ENCODE measurements at places on chromosomes 16 and 17.

GRCh38 chr17:1785930-1786329, 24.1 kb downstream of the SERPINF1 start:
- DNase-seq = no peak

DNA sequence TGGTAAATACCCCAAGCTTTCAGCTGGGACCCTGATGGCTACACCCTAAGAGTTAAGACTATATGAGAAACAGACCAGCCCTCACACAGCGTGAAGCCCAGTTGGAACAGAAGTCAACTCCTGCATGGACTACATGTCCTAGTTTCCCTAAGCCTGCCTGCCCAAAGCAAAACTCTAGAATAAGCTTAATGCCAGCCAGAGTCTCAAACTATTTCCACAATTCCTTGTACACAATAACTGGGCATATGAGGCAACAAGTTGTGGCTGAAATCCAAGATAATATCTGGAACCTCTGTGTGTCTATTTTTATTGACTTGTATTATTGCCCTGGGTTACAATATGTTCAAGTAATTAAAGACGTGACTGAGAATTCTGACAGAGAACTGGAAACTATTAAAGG, 19.4 kb downstream of the MYH10 start:
- DNase-seq = no peak

DNA sequence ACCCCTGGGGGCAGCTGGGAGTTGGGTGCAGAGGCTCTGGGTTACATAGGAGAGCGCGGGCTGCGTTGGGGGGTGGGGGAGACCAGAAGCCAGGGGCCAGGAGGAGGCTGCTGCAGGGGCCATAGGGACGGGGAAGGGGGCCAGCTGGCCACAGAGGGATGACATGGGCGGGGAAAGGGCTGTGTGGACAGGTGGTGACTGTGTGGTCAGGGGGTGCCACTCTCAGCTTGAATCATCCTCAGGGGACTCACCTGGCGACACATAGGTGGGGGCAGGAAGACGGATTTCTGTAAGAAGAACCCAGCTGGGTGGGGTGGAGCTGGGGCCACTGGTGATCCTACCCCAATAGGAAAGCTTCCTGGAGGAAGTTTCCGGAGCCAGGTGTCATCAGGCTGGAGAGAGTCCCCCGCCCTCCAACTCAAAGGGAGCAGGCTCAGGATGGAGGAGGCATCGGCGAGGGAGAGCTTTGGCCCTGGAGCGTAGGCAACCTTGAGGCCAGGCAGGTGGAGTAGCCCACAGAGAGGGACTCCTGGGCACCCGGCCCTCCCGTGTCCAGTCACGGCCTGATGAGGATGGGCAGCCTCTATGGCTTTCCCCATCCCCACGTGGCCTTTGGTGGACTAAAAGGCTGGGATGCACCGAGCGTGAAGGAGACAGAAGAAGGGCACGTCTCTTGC, 1.2 kb downstream of the TRPV3 start:
- no peak for DNase-seq

- DNase-seq = no peak
These were observed 49.2 kb downstream of the IRF8 start for GRCh38 chr16:85948138-85948509.

DNA sequence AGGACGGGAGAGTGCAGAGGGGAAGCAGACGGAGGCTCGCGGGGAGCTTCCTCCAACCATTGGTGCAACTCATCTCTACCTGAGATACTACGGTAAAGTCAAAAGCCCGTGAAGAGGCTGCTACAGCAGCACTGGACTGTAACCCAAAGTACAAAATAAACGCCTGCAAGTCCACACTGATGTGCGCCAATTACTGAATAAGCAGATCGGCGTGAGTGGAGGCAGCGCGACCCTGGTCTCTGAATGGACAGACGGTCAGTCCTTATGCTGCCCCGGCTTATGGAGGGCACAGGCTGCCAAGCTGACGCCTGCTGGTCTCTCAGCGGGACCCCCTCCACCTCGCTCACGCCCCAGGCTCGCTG, 58.5 kb downstream of the LMF1 start:
- DNase-seq = no peak

DNA sequence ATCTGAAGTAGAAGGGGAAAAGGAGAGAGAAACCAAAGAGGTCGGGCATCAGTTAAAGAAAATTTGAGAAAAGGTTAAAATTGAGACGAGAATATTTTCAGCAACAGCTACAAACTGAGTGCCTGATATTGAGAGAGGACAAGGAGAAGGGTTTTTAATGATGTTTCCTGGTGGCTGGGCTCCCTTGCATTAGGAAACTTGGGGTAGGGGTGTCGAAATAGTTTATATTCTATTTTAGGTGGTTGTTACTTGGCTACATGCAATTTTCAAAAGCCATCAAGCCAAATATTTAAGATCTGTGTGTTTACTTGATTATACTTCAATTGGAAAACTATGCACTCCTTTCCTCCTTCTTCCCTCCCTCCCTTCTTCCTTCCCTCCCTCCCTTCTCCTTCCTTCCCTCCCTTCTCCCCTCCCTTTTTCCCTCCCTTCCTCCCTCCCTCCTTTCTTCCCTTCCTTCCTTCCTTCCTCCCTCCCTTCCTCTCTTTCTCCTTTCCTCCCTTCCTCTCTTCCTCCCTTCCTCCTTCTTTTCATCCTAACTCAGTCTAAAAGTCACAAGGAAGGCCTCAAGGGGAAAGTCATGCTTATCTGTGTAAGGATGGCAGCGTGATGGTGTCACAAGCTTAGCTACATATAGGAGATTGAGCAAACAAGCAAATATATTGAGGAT, 1.8 kb upstream of the APOH start:
- DNase-seq = no peak

GRCh38 chr17:8872036-8872704, 4.7 kb upstream of the PIK3R6 start:
- DNase-seq = peak; percentile 14

DNA sequence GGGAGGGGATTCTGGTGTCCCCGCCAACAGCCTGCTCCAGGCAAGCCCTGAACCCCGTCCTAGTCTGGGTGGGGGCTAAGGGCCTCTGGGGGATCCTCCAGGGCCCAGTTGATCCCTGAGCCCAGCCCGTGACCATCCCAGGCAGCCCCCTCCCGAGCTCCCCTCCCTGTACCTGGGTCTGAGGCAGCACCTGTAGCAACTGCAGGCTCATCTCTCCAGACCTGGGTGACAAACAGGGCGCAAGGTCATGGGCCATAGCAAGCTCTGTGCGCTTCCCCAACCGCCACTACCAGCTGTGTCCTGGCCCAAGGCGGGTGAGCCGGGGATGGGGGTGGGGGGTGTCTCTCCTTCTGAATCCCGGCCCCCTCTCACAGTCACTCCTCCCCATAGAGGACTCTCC, 10.6 kb downstream of the CNGB1 start:
- no peak for DNase-seq

DNA sequence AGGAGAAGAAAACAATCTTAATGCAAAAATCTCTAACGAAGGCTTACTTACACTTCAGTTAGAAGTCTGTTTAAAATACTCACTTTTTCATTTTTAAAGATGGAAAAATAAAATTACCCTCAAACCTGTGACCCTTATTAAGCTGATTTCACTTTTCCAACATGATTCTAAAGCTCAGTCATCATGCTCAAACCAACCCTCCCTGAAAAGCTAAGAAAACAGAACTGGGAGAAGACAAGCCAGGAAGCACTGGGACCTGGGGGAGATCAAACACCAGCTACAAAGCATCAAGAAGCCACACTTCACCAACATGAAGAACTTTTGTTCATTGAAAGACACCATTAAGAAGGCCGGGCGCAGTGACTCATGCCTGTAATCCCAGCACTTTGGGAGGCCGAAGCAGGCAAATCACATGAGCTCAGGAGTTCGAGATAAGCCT, 88.8 kb downstream of the LITAF start:
- DNase-seq = no peak

DNA sequence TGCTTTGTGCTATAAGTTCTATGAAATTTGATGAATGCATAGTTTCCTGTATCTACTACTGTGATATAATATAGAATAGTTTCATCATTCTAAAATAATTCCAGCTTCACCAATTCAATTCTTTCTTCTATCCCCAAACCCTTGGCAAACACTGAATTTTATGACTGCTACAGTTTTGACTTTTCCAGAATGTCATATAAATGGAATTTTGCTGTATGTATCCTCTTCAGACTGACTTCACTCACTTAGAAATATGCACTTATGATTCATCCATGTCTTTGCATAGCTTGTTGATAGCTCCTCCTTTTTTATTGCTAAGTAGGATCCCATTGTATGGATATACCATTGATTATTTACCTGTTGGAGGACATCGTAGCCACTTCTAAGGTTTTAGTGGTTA, 89.1 kb upstream of the HS3ST3A1 start:
- DNase-seq = no peak

DNA sequence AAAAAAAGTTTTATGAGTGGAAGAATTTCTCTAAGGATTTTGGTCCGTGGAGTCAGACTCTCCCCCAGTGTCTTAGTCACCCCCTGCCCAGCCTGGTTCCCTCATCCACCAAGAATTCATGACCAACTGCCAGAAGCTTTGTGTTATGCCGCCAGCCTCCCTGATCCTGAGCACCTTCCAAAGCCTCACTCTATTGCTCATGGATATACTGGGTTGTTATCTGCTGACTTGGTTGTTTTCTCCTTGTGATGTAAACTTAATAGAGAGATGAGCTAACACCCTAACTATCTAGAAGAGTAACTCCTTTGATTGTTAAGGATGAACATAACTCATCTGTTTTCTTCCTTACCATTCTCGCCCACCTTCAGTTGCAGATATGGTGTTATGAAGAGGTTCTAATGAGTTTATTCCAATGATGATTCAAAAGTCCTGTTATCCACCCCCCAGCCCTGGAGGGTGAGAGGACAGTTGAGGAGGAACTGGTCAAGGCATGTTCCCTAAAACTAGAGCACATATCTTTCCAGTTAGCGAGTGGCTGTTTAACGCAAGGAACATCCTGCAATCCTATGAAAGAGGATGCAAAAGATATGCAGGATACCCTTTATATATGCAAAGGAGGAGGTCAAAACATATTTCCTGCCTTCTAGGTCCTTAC, 1.5 kb upstream of the PSMD3 start:
- DNase-seq = no peak

- DNase-seq = no peak
These were observed 7.2 kb downstream of the SOCS7 start for GRCh38 chr17:38358586-38359513.

GRCh38 chr17:73770115-73770848, 126.0 kb upstream of the SDK2 start:
- no peak for DNase-seq

GRCh38 chr17:41925991-41926590, 4.3 kb upstream of the ODAD4 start:
- DNase-seq = no peak

DNA sequence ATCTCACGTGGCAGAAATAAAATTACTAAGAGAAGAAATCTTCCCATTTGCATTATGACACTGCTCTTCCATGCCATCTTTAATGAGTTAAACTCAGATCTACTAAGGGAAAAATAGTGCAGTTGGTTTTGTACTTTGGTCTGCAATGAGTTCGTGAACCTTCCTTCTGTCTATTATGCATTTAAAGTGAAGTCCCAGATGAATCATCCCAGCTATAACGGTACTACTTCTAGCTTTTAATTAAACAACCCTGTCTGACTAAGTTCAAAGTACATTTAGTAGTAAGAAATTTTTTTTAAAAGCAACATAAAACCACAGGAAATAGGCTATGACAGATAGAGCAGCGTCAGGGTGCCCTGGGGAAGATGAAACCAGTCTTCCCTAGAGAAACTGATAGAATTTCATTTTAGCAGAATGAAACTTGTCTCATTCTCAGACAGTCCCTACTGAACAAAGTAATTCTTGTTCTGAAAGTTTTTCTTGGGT, 1.8 kb downstream of the TMIGD1 start:
- no peak for DNase-seq

DNA sequence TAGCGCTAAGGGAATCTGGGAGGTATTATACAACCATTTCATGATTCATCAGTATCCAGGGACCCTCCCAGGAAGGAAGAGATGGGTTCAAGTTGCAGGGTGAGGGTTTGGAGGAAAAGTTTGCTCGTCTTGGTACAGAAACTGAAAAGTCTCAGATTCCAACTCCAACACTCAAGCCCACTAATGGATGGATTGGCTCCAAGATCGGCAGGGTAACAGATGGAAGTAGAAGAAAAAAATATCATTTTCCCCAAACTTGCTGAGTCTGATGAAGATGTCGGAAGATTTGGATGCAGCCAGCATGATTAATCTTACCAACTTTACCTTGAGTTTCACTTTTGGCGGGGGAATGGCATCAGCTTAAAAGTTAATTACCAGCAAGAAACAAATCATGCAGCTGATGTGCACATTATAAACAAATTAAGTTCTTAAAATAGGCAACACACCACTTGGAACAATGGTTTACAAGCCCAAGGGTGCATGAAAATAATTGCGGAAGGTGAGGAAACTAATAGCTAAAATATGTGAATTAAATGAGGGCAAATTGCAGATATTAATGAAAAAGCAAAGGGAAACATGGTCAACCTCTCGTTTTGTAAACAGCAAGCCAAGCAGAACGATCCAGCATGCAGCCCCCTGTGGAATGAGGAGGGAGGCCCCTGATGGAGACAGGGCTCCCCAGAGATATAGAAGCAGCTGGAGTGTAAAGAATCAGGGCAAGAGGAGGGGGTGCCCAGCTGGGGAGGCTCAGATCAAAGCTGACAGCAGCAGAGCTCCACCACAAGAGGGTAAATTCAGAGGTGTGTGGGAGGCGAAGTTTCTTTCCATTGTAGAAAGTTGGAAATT, 44.1 kb upstream of the GRIN2A start:
- no peak for DNase-seq

DNA sequence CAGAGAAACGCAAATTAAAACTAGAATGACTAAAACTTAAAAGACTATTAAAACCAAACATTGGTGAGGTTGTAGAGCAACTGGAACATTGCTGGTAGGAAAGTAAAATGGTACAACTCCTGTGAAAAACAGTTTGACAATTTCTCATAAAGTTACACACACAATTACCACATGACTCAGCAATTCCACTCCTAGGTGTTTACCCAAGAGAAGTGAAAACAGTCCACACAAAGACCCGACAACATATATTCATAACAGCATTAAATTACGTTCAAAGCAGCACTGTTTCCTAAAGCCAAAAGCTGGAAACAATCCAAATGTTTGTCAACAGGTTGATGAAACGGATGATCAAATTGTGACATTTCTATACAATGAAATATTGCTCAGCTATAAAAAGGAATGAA, 26.5 kb upstream of the ALOX12 start:
- no peak for DNase-seq

- DNase-seq = no peak
These were observed 204.1 kb downstream of the COPRS start for GRCh38 chr17:31654936-31655335.
